ENCODE measurements at places on chromosomes 3 and 15.

- DNase-seq = no peak
These were observed 55.7 kb upstream of the CP start for GRCh38 chr3:149277331-149277813.

DNA sequence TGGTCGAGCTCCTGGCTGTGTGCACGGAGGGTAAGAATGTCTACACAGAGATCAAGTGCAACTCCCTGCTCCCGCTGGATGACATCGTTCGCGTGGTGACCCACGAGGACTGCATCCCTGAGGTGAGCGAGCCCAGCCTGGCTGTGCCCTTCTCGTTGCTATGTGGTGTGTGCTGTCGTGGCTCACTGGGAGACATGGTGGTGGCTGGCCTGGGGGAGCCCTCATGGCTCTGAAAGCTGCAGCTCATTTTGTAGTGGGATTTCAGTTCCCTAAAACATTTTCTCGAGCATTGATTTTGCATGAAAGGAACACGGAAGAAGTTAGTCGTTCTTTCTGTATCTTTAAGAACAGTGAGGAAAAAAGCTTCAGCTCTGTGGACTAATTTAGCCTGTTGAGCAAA lies 200.5 kb downstream of the ITPR1 start:
- DNase-seq = no peak

GRCh38 chr15:93060336-93061248 lies 28.4 kb downstream of the RGMA start:
- no peak for DNase-seq

DNA sequence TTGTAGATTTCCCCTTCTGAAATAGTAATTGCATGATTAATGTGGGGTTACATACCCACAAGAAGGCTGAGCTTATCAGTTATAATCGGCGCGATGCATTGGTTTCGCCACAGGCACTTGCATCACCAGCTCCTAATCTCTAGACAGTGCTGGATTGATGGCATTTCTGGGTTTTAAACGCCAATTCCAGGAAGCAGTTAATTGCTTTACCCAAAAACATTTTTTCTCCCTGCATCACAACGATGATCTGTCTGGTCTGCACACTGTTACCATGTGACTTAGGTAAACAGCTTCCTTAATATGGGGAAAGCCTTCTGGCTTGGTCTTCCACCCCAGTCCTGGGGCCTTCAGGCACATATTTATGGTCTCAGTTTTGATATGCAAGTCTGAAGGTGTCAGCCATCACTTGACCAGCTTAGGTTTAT lies 70.0 kb upstream of the HEG1 start:
- peak; percentile 53 for DNase-seq

DNA sequence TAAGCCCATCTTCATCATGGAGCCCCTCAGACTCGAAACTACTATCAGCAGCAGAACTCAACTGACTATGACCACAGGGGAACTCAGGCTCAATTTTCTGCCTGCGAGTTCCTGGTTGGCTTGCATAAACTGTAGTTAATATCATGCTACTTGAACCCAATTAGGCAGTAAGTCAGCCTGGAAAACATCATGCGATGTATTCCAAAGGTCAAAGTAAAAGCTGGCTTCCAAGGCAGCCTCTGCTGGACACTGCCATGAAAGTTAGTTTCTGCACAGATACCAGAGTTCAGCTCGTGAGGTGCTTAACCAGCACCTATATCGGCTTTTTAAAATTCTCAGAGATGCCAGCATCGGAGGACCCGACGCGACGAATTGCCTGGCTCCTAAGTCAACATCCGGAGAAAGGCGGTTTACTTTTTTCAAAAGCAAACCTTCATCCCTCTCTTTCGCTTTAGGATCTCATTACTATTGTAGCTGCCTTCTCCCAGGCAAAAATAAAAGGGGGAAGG lies 3.8 kb downstream of the ANP32A start:
- no peak for DNase-seq

- no peak for DNase-seq
These were observed 15.5 kb downstream of the TRAK1 start for GRCh38 chr3:42106646-42107045.

GRCh38 chr15:26662283-26662682 lies 110.6 kb downstream of the GABRB3 start:
- no peak for DNase-seq

- DNase-seq = peak; percentile 67
These were observed 474 bp downstream of the ATP2C1 start for GRCh38 chr3:130894130-130894985.

GRCh38 chr15:35439291-35439690 lies 106.7 kb downstream of the DPH6 start:
- DNase-seq = no peak

GRCh38 chr3:117618462-117618861 lies 908.9 kb downstream of the TUSC7 start:
- DNase-seq = no peak

- DNase-seq = no peak
These were observed 94.3 kb downstream of the KCNAB1 start for GRCh38 chr3:156214676-156215075.

GRCh38 chr3:14403619-14404155 lies 1.3 kb downstream of the SLC6A6 start:
- no peak for DNase-seq

DNA sequence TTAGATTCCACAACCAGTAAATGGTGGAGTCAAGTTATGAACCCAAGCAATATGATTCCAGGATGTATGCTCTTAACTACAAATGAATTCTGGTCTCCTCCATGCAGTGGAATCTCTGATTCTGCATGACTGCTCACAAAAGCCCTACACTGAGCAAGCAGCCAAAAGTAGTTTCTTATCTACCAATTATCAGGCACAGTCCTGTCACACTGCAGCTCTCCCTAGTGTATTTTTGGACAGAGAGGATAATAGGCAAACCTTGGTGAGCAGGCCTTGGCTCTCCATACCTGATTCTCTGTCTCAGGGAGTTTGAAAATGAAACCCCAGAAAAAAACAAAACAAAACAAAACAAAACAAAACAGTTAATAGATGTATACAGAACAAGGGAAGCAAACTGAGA lies 3.5 kb upstream of the SSR3 start:
- no peak for DNase-seq

DNA sequence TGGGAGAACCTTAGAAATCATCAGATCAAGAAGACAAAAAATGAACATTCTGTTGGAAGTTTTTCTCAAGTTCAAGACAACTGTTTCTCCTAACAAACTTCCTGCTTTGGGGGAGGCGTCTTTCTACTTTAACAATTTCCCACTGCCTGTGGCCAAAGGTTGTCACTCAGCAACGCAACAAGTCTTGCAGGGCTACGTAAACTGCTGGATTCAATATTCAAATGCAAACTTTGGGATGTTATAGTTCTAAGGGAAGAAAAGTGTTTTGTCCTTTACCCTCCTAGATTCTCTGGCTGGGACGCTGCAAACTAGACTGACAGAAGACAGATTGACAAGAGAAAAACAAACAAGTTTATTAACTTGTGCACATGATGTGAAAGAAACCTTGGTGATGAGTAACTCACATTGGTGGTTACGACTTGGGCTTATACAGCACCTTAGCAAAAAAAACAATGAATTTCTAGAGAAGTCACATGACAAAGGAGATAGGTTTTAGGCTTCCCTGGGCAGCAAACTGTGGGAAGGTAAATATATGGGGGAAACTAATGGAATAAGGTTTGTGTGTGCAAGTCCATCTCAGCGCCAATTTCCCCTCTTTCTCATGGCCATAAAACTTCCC lies 34.0 kb upstream of the ARPIN start:
- no peak for DNase-seq

GRCh38 chr15:50340416-50340815 lies 14.6 kb downstream of the GABPB1 start:
- DNase-seq = no peak

- DNase-seq = peak; percentile 92
These were observed 46.6 kb upstream of the ATP2B2 start for GRCh38 chr3:10551821-10552630.

DNA sequence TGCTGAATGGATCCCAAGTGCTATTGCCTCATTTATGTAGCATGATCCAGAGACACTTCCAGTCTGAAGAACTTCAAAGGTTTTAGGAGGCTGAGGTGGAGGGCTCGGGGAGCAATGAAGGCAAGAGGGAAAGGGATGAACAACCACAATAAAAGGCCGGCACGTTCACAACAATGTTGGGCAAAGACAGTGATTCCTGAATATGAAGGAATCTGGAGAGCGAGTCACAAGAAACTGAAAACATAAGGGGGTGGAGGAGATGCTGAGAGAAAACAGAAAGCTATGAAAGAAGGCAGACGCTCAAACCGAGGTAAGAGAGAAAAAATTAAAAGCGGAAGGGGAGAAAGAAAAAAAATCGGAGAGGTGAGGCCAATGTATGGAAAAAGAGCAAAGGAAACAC lies 120.1 kb downstream of the GREM1 start:
- no peak for DNase-seq

GRCh38 chr3:147521646-147522045 lies 112.5 kb downstream of the ZIC1 start:
- DNase-seq = no peak

DNA sequence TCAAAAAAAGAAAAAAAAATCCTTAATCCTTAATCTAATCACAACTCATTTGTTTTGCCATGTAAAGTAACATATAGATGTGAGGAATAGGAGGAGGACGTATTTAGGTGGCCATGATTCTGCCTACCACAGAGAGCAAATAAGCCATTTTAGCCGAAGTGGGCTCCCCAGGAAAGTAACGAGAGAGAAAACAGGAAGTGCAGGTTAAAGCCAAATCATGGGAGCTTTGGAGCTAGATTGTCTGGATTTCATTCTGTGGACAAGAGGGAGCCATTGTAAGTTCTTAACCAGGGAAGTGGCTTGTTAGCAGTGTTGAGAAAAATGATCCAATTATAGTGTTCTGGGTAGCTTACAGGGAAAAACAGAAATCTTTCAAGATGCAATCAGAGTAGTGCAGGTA lies 9.4 kb downstream of the TMOD2 start:
- no peak for DNase-seq

- no peak for DNase-seq
These were observed 272.0 kb downstream of the KLF13 start for GRCh38 chr15:31598620-31599019.

GRCh38 chr15:84914909-84915605 lies 30.6 kb downstream of the SLC28A1 start:
- DNase-seq = peak; percentile 74

- DNase-seq = no peak
These were observed 159.4 kb upstream of the GBE1 start for GRCh38 chr3:81920816-81921215.

DNA sequence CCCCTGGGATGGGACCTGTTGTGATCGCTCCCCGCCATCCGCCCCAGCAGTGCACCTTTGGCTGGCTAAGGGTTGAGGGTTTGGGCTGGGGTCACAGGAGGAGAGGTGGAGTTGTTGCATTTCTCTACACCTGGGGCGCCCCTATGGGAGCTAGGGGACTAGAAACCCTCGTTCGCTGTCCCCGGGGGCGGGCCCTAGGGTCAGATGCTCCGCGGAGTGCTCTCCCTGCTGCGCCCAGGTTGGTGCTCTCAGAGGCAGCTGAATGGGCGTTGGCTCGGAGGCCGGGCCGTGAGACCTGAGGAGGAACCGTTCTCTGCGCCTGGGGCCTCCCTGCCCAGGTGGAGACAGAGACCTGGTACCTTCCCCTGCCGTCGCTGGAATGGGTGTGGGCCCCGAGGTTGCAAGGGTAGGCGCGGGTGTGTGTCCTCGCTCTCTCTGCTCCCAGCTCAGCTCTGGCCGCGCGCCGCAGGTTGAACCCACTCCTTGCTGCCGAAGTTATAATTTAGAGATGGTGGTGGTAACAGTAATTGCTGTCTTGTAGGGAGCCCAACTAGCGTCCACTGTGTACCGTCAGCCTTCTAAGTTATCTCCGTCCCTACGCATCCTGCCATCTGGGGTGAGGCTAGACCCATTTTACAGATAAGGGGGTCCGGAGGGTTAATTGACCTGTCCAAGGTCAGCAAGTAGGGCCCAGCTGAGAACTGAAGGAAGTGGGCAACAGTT lies 965 bp downstream of the FLNB start:
- DNase-seq = peak; percentile 76

DNA sequence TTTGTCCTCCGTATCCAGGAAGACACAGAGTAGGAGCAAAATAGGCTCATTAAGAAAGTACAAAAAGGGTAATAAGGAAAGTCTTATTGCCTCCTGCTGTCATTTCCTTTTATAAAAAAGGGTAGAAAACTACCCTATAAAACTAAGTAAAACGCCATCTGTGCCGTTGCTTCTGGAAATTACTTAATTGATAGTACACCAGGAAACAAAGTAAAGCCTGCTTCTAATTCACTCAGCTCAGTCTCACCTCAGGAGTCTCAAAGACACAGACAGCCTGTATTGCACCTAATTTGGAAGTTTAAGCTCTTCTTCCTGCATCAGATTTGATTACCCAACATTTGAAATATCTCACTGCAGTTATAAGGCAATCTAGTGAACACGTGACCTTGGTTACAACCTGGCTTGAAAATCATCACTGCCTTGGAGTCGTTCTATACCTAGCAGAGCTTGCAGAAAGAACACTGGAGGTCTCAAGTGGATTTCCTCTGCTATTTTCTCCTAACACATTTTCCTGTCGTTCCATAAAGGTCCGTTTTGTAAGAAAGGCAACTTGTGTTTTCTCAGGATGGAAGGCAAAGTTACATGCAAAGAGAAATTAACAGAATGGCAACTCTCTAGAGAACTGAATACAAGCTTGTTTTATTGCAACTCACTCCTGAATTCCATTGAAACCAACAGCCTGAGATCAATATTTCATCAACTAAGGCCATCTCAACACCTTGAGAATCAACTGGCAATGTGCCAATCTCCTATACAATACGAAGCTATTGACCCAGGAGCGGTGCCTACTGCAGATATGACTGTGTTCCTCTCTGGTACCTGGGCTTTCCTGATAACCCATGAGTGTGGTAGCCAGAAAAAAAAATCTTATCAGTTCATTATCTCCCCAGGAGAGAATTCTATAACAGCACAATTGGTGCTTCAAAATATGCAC lies 203.3 kb upstream of the LMCD1 start:
- no peak for DNase-seq

GRCh38 chr3:4623421-4623999 lies 130.4 kb downstream of the ITPR1 start:
- DNase-seq = no peak

- no peak for DNase-seq
These were observed 27.2 kb upstream of the SLC6A6 start for GRCh38 chr3:14375192-14375591.

GRCh38 chr3:195135917-195136316 lies 135.0 kb downstream of the XXYLT1 start:
- no peak for DNase-seq

- DNase-seq = no peak
These were observed 23.9 kb upstream of the HEG1 start for GRCh38 chr3:125079675-125080045.

DNA sequence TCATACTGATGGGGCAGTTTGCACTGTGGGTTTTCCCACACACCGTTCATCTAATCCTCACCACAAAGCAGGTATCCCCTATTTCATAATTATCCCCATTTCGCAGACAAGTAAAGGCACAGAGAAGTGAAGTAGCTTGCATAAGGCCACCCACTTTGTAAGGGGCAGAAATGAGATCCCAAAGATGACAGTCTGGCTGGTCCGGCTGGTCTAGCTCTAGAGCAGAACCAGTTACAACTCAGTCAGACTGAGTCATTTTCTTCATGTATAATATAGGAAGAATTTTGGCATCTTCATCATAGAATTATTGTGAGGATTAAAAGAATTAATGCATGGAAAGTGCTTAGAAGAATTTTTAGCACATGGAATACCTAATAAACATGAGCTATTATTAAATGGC lies 10.6 kb downstream of the RBP1 start:
- DNase-seq = no peak

GRCh38 chr15:59609730-59610712 lies 1.6 kb upstream of the GCNT3 start:
- DNase-seq = no peak

- DNase-seq = no peak
These were observed 1234.7 kb downstream of the NSUN3 start for GRCh38 chr3:95297581-95297980.

Data from activated CD8-positive, alpha-beta memory T cell treated with anti-CD3 and anti-CD28 coated beads, Interleukin-2, amount 50 U/mL, for 48 hours (primary cell).